CD4-positive, CD25-positive, alpha-beta regulatory T cell (primary cell): ENCODE measurements at places on chromosomes 12 and 14.

DNA sequence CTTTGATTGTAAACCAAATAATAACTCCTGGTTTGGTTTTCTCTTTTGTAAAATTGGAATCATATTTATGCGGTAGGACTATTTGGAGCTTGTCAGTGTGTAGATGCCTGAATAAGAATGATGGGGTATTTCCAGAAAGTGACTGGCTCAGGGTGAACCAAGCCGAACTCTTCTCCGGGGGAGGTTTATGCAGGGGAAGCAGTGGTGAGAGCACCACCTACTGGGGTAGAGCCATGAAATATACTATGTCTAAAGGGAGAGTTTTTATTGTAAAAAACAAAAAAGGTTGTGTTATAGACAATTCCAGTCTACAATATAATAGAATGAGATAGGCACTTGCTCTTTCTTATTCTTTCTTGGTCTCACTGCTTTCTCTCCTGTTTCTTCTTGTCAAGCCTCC, 222.9 kb upstream of the SLC16A7 start:
- DNase-seq, result no peak

GRCh38 chr12:91215940-91216454, 33.4 kb upstream of the DCN start:
- DNase-seq, result no peak

- DNase-seq, result peak; percentile 86
These were observed 41.5 kb downstream of the BCL11B start for GRCh38 chr14:99230208-99231151.

DNA sequence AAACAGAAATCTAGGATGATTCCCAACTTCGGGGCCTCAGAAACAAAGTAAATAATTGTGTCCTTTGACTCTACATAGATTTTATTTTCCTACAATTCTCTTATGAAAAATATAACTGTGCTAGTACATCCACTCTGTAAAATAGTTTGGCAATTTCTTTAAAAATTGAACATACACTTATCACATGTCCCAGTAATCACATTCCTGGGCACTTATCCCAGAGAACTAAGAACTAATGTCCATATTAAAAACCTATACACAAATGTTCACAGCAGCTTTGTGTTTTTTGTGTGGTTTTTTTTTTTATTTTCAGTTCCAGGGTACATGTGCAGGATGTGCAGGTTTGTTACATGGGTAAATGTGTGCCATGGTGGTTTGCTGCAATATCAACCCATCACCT, 99.0 kb downstream of the KCNH5 start:
- DNase-seq, result no peak

DNA sequence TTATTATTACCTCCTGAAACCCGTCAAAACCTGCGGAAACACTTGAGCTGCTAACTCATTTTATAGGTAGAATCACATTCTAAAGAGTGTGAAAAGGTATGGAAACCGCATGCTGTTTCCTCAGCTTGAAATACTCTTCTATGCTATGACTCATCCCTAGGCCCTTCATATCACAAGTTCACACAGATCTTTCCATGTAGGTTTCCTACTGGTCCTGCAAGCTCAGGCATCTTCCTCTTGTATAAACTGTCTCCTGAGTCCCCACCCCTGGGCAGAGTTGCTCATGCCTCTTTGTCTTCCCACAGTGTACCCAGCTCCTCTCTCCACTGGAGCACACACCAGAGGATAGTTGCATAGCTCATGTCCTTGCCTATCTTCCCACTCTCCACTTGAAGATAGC, 84.7 kb downstream of the CMAS start:
- no peak for DNase-seq

DNA sequence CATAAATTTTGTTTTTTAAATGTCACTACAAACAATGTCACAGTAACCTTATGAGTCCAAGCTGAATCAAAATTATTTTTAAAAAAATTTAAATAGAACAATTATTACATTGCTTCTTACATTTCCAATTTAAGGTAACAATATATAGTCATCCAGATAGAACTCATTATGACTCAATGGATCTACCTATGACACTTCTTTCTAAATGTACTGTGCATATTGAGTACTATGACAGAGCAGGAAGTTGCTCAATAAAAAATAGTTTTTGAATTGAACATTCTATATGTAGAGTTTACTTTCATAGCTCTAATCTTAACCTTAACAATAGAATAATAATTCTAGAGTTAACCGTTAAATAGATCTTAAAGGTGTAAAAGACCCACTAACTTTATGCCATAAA, 44.4 kb upstream of the ALG10 start:
- no peak for DNase-seq

DNA sequence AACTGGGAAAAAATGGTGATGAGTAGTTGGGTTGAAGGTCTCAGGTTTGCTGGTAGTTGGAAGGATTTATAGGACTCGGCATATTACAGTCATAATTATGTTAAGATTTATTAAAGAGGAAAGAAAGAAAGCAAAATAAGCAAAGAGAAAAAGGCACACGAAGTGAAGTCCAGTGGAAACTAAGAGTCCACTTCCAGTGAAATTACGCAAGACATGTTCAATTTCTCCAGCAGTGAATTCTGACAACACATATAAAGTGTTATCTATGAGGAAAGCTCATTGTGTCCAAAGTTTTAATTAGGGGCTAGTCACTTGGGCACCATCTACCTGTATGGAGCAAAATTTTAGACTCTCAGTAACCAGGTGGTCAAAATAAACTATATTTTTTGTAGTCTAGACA, 143.3 kb downstream of the CEP128 start:
- no peak for DNase-seq

GRCh38 chr14:72498646-72499045, 395.3 kb downstream of the DPF3 start:
- DNase-seq, result no peak

GRCh38 chr12:107079172-107080011, 14.0 kb downstream of the CRY1 start:
- DNase-seq, result peak; percentile 15

- no peak for DNase-seq
These were observed 25.9 kb upstream of the GTF2A1 start for GRCh38 chr14:81246461-81247270.

GRCh38 chr12:111448846-111449790, 43.4 kb downstream of the SH2B3 start:
- no peak for DNase-seq

DNA sequence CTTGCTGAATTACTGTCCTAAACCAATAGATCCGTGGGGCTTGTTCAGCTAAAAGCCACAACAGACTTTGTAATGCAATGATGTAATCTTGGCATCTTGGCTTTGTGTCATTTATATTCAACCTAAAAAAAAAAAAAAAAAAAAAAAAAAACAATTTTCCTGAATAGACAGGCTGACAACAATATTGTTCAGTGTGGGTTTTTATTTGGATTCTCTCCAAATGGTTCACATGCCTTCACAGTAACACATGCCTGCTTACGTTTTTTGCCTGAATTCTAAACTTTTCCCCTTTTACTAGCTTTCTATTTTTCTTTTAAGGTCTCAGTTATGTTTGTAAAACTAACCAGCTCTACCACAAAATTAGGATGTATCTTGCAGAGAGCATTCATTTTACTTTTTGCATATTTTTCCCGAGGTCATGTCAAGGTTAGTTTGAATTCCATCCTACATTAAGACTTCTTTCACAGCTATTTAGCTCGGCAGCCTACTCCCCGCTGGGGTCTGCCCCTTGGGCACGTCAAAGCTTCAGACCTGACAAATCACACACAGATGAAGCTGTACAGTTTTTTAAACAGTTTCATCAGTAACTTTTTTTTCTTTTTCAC, 213.7 kb upstream of the NPAS3 start:
- no peak for DNase-seq

DNA sequence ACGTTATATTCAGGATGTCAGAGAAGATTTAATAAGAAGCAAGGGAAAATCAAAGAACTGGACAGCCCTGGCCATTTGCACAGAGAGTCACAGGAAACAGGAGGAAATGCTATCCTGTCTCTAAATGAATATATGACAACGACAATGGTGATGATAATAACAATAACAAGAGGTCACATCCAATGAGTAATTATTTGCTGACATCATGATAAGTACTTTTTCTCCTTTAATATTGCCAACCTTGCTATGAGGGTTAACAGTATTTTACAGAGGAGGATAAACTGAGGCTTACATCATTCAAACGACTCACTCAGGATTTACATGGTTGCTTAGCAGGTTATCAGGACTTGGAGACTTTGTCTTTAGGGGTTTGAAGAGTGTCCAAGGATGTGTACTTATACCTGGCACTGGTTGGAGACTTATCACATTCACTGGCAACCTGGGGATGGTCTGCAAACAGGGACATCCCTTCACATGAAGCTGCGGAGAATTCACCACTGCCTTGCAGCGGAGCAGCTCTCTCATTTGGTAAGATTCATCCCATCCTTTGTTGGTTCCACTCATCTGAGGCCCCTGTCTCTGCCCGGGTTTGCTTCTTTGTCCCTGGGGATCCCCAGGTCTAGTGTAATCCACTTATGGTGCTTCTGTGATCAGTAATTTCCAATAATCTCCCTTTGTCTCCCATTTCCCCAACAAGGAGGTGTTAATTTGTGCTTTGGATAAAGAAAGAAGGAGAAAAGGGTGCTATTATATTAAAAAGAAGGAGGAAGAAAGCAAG, 637.8 kb downstream of the BCL11B start:
- DNase-seq, result no peak

DNA sequence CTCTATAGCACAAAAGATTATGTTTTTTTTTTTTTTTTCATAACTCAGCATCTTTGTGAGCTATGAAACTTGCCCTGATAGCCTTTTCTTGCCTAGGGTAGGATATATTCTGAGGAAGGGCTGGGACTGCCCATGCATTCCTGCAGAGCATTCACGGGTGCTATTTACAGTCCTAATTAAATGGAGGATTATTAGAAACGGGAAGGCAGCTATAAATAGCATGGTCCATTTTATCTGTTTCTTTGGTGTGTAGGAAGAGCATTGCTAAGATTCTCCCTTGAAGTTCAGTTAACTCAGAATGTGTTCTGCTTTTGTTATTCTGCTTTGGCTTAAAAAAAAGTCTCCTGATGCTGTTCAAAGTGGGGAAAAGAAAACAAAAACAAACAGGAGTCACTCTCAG, 630.9 kb downstream of the DIO2 start:
- no peak for DNase-seq

- DNase-seq, result no peak
These were observed 13.5 kb downstream of the PTGER2 start for GRCh38 chr14:52327374-52328226.

DNA sequence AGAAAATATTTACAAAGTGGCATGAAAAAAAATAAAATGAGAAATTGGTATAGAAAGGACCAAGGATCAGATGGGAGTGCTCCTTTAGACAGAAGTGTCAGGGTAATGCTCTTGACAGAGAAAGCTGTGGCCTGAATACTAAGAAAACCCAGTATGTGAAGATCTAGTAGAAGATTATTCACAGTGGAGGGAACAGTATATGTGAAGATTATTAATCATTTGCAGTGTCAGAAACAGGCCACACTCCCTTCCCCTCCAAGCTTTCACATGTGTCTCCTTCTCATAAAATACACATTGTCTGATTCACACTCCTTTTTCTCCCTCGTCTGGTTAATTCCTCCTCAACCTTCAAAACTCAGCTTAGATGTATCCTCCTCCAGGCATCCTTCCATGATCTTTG, 41.3 kb downstream of the CAPS2 start:
- no peak for DNase-seq

DNA sequence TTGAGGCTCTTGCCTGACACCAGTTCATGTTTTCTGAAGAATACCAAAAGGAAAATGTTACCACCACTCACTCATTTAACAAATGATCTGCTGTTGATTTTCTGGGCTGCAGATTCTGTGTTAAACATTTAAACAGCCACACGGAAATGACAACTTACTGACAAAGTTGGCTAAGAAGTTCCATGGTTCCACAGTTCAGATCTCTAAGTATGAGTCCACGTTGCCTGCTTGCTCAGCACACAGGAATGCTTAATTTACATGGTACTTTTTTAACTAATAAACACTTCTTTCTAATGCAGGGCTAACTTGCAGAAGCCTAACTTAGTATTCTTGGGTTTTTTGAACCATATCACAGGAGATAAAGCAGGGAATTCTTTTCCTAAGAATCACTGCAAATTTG, 34.7 kb downstream of the PTGER2 start:
- DNase-seq, result no peak

DNA sequence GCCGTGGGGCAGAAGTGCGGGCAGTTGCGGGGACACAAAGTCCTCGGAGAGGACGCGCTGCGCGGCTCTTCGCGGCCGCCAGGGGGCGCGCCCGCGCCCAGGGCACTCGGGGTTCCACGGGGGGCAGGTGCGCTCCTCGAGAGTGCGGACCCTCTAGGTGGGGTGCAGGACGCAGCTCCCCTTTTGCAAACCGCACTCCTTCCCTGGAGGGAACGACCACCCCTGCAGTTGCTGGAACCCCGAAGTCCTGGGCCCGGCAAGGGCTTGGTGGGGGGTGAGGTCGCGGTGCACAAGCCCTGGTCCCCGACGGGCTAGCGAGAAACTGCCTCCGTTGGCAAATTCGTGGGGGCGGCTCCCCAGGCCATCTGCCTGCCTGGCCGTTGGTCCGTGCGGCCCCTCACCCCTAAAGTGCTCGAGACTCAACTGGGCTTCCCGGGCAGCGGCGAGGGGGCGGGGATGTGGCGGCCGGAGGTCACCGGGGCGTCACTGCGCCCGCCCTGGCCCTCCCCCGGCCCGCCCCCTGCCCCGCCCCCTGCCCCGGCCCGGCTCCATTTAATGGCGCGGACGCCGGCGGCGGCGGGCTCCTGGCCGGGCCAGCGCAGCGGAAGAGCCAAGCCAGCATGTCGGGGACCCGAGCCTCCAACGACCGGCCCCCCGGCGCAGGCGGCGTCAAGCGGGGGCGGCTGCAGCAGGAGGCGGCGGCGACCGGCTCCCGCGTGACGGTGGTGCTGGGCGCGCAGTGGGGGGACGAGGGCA, at the start of gene ADSS1:
Gene ADSS1, plus strand, starts transcription at position 579 of the 756 bp plus-strand sequence. Its CDS starts 42 bp downstream, at position 621.
- DNase-seq, result peak; percentile 71

GRCh38 chr12:47891356-47891755, 13.4 kb downstream of the VDR start:
- DNase-seq, result no peak

DNA sequence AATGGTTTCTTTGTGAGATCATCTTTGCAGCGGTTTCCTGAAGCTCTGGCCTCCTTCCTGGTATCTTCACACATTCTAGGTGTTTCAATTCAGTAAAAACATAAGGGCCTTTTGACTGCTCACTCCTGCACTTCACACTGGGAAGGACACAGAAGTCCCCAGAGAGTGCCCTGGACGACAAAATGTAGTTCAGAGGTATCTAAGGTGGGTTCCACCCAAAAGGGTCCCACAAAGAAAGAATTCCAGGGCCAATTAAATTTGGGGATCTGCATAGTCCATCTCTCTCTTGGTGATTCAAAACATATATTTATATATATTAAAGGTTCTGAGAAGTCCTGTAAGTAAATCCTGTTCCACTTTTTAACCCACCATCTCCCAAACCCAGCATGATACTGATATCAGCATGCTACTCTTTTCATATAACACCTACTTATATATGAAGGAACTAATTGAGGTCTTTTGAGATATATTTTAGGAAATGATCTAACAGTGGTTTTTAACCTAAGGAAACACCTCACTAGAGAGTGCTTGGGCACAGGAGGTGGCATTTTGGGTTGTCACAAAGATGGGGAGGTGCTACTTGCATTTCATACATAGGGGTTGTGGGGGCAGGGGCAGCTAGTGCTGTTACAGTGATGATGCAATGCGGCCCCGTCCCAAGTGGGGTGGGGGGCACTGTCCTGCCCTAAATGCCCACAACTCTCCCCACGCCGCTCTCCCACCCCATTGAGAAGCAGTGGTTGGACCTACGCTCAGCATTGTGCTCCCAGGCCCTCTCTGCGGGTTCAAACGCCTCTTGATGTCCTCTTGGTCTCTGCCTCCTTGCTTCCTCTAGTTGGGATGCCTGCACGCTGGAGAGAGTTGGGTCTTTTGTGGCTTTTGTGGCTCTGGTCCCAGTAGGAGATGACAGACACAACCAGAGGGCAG, 109.4 kb downstream of the ARF6 start:
- DNase-seq, result peak; percentile 65
